ENCODE measurements at places on chromosomes 4 and X.

DNA sequence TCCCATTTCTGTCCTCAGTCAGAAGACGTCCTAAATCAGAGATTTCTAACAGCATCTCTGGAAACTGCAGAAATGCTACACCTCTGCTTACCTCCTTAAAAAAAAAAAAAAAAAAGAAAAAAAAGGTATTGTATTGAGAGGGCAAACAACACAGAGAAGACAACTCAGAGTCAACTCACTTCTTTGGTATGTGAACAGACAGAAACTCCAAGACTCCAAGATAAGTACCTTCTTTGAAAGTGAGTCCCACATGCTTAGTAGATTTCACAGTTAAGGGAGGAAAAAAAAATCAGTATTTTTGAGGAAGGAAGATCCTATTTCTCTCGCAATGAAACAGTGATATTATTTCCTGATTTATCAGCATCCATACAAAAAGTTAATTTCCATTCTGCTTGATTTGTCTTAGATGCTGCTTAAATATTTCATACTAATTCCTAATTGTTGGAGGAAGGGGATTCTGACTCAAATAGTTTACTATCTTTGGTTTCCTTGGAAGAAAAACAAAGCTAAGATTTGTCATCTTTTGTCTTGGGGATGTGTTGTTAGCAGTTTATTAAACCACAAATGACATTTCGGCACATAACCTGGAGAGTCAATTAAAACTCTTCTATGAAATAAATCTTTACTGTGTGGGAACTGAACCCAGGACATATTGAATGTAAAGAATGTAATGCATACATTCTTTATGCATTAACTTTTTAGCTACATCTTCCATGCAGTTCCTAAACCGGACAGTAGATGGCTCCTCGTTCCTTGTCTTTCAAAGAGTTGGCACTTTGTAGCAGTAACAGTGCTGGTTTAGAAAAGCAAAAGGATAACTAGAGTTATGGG lies 4.7 kb downstream of the RASGEF1B start:
- peak; percentile 39 for DNase-seq

DNA sequence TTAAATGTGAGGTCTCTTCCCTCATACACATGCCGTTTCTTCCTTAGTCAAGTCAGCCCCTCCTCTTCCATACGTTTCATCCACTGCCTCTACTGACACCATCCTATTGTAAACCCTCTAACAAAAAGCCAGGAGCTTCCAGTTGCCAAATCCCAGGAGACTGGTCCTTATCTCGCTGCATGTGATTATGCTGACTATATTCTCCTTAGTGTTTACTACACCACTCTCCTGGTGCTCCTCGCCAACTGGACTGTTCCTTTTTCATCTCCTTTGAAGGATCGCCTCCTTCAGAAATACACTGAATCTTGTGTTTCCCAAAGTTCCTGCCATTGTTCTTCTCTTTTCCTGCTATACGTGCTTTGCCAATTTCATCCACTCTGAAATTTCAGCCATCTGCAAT lies 27.7 kb downstream of the MAML3 start:
- no peak for DNase-seq

DNA sequence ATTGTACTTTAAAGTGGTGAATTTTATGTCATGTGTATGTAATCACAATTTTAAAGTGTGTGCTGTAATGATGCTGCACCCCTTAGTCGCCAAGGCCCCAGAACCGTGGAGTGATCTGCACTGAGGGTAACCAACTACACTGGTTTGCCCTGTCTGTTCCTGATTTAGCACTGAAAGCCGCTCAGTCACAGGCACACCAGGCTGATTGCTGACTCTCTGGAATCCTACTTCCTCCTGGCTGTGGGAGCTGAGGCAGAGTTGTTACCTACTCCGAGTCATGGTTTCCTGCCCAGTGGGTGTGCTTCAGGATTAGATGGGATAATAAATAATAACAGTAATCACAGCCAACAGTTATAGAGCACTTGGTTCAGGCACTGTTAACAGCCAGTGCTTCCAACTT lies 645.4 kb downstream of the BCOR start:
- no peak for DNase-seq

GRCh38 chrX:42996861-42997260 lies 218.9 kb upstream of the PPP1R2C start:
- no peak for DNase-seq

DNA sequence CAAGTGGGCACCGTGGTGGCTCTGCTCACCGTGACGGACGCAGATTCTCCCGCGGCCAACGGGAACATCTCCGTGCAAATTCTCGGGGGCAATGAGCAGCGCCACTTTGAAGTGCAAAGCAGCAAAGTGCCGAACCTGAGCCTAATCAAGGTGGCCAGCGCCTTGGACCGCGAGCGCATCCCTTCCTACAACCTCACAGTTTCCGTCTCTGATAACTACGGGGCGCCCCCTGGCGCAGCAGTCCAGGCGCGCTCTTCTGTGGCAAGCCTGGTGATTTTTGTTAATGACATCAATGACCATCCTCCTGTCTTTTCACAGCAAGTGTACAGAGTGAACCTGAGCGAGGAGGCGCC lies 2.7 kb downstream of the FAT4 start:
- DNase-seq: no peak

GRCh38 chr4:83010111-83010521 lies 507 bp downstream of the LIN54 start:
- DNase-seq: no peak
